ENCODE measurements at places on chromosomes 5 and 9.

- DNase-seq: no peak
Measured at GRCh38 chr9:6142799-6143454, 72.7 kb upstream of the IL33 start.

DNA sequence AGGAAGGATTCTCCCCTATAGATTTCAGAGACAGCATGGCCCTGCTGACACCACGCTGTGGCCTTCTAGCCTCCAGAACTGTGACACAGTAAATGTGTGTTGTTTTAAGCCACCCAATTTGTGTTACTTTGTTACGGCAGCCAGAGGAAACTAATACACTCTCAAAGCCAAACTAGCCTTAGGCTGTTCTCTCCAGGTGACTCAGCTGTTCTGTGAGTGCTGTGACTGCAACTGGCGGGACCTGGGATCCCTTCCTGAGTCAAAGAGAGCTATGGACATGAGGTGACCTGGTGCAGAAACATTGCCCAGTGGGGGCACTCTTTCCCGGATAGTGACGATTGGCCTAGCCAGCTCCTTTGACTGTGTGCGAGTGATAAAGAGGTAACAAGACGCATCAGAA lies 14.0 kb upstream of the MLANA start:
- DNase-seq: no peak

GRCh38 chr5:74631081-74631953 lies 9.2 kb downstream of the ENC1 start:
- DNase-seq: no peak

DNA sequence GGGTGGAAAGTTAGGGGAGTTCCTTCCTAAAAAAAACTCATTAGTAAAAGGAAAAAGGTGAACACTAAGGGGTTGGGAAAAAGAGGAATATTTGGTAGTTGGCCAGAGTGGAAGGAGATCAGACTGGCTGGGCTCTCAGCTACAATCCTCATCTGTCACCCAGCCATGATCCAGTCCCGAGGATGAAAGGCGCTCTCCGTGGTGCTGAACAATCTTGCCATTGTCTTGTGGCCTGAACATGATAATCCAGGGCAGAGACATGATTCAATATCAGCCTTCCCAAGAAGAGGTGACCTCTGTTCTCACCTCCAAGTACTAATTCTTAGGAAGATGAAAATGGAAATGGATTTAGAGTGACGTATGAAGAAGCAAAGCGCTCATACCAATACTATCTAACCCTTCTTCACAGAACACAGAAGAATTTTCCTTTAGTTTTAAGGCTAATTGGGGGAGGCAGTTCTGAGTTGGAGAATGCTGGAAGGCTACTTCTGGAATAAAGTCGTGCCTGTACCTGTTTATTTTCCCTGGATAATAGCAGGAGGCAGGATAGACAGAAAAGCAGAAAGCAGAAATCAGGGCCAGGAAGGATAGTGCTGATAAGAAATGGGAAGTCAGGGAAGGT lies 36.6 kb upstream of the MYORG start:
- no peak for DNase-seq

DNA sequence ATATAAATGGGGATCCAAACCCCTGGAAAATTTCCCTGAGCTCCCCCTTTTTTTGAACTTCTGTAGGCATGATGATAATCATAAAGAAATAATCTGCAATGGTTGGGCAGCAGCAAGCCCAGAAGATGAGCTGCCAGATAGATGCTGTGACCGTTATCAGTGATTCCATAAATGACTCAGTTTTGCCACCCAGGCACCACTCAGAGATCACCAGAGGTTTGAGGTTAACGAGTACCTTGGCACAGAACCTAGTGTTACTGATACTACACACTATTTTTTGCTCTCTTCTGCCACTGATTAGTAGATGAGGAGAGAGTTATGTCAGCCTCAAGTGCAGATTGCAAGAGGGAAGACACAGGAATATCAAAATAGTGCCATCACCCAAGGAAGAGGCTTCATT lies 199.3 kb upstream of the PTGER4 start:
- no peak for DNase-seq

GRCh38 chr9:14205463-14205862 lies 108.5 kb downstream of the NFIB start:
- peak; percentile 91 for DNase-seq

DNA sequence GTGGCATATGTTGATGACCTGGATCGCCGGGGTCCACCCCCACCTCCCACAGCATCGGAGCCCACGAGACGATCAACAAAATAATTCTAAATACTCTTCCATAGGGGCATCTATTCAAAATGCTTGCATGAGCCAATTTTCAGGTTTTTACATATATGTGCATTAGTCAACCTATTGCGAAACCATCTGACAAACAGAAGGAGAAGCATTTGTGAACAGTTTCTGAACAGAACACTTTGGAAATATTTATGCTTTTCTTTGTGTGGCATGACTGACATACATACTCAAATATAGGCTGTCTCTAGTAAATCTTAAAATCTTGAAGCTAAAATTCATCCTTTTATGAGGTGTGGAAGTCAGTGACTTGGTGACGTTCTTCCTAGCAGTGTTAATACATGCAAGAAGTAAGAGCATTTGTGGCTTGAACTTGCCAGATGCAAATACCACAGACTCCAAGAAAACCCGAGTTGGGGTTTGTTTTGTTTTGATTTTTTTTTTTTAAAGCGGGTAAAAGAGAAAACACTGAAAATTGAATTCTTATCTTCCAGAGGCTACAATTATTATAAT lies 5.3 kb downstream of the GPR151 start:
- DNase-seq: peak; percentile 10

DNA sequence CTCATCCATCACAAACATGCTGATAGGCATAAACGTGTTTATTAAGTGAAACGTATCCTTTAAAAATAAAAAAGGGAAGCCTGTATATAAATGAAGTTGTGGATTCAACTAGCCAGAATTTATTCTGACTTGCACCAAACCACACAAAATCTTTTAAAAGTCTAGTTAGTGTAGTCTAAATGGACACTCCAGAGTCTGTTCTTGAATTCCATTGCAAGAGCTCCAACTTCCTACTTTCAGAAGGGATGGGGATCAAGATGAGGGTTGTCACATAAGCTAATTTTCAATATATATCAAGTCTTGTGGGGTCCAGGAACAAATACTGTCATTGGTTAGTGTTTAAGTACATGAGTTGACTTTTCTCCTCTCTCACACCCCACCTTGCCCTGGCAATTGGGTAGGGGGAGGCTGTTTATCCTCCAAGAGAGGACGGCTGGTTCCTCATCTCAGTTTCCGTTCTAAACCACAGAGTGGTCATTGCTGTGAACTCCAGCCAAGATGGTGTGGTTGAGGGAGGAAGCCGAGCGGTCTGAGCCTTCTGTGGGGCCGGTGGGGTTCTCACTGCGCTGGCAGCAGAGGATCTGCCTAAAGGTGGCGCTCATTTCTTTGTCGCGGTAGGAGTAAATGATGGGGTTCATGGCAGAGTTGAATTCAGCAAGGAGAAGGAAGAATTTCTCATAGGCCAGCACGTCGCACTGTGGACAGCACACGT lies 163.2 kb downstream of the LPAR1 start:
- DNase-seq: no peak

GRCh38 chr5:31853398-31854135 lies 214.6 kb downstream of the PDZD2 start:
- DNase-seq: no peak

GRCh38 chr5:179393078-179393477 lies 47.8 kb upstream of the ADAMTS2 start:
- DNase-seq: peak; percentile 29

GRCh38 chr5:140801494-140801841 lies 611 bp downstream of the PCDHA3 start:
- DNase-seq: no peak

DNA sequence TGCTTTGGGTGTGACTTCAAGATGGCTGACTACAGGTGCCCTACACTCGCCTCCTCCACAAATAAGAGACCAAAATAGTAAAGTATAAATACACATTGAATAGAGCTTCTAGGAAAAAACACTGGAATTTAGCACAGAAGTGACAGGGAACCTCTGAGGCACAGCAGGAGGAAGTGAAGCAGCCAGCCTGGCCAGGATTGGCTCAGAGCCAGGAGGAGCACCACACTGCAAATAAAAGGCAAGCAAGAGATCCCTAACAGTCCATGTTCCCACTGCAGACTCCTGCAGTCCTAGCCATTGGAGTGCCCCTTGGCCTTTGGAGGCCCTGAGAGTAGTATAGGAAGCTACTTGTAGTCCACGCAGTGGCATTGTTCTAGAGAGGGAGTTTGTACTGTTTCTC lies 186.7 kb upstream of the TLX3 start:
- DNase-seq: no peak

- DNase-seq: no peak
Measured at GRCh38 chr9:73916016-73916673, 581.0 kb upstream of the RORB start.

DNA sequence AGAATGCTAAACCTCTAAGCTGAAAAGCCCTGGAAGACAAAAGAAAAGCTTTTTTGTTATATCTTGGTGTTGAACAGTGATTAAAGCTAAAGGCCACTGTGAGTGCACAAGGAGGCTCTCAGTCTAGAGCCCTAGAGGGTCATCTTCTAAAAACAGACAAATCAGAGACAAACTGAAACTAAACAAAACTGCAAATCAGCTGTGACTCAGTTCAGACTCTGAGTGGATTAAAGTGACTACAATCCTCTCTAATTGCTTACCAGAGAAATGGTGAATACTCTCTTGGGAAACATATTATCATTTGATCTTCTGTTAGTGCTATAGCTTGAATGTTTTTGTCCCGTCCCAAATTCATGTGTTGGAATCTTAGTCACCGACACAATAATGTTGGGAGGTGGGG lies 491.9 kb downstream of the CDH18 start:
- no peak for DNase-seq

DNA sequence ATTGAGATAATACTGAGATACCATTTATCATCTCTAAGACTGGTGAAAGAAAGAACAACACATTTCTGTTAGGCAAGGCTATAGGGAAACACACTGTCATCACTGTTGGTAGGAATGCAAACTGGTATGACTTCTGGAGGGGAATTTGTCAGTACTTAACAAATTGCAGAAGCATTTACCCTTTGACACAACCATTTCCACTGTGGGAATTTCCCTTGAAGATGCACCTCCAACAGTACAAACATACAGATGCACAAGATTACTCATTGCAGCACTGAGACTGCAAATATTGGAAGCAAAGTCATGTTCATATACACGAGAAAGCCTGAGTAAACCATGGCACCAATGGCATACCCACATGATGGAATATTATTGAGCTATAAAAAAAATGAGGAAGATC lies 17.6 kb downstream of the GM2A start:
- DNase-seq: no peak

DNA sequence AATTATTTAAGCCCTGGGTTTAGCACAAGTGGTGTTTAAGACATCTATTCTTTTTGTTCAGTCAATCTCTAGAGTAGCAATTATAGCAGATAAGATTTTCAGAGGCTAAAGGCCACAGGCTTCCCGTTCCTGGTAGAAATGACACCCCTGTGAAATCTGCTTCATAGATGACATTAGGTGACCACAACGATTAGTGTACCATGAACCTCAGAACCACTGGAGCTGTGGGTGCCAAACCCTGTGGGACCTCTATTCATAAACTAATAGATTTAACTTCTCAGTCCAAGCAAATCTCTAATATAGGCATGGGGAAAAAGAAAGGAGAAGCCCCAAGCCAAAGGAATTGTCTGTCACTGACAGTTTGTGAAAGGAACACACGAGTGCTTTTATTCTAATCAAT lies 207.4 kb downstream of the ARRDC3 start:
- DNase-seq: no peak

GRCh38 chr9:31697956-31698355 lies 686.5 kb upstream of the ACO1 start:
- DNase-seq: no peak

DNA sequence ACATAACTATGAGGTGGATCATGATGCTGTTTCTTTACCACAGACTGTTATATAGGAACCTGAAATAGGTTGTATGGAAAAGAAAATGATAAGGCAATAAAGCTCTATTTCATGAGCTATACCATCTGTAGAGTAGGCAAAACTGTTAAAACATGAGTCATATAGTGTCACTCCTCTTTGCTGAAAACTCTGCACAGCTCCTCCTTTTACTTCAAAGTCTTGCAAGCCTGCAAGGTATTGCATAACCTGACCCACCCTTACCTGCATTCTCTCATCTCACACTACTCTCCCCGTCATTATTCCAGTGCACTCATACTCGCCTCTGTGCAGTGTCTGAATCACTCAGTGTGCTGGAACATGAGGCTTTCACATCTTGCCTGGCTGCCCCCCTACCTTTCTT lies 790.1 kb downstream of the EFNA5 start:
- DNase-seq: no peak

- DNase-seq: no peak
Measured at GRCh38 chr9:135209136-135209535, 121.7 kb downstream of the OLFM1 start.

DNA sequence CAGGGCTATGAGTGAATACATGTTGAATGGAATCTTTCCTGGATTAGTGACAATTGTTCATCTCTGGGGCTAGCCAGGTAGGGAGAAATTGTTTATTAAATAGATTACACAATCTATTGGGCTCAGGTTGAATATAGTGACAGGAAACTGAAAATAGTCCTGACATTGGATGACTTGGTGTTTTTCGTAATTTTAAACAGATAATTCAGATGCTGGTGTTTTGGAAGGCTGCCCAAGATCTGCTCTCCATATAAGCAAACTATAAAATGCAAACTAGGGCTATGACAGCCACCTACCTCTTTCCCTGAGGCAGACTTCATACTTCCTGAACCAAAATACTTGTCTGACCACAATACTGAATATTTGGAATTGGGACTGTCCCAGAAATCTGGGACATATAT lies 99.1 kb downstream of the ENC1 start:
- DNase-seq: no peak

- DNase-seq: no peak
Measured at GRCh38 chr5:169719360-169720314, 82.6 kb downstream of the DOCK2 start.

DNA sequence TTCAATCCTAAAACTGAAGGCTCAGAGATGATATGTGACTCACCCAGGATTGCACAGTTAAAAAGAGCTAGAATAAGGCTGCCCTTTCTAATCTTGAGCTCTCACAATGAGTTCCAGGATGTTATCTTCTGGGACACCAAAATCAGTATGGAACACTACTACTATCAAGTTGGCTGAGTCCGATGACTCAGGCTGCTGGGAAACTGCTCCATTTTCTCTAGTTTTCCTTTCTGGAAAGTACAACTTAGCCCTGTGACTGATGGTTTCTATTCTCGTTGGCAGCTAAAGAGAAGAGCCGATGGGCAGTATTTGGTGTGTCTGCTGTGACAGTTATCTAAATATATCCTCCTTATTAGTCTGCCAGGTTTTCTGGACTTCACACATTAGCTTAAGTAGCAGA lies 37.9 kb upstream of the DPYSL3 start:
- no peak for DNase-seq

- no peak for DNase-seq
Measured at GRCh38 chr5:93704996-93705395, 36.4 kb downstream of the POU5F2 start.

All from HS-5 (cell line).